ENCODE measurements at places on chromosomes 3 and 15.

DNA sequence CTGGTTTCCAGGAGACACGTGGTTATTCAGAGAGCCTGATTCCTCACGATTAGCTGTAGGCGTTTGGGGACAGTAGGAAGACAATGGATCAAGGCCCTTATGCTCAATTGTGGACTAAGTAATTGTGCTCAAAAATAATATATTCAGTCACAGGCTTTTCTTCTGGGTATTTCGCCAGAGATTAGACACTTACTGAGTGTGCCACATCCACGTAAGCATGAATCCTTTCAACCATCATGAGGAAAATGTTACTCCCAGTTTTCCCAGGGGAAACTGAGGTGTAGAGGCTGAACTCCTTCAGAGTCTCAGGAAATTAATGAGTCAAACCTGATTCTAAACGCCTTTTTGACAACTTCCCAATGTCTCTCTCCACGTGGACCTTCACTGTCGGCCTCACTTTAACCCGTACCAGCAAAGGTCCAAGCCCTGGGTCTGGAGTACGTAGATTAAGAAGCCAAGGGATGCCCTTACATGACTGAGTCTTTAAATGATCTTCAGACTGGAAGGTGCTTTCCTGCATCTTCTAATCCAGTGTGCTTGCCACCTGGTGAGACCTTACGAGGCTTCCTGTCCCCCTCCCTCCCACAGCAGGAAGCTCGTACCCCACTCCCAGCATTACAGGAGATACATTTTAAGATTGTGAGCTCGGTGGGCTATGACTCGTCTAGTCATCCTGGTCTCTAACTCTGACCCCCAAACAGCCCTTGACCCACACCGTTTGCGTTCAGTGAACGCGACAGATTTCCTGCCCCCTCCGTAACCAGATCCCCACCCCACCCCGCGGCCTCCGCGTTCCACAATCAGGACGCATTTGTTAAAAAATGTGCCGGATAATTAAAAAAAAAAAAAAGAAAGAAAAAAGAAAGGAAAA, 1.7 kb downstream of the PKM start:
- H3K27ac ChIP-seq, result peak overlapping the region; percentile 97
- peak overlapping the region; percentile 99 for H3K4me3 ChIP-seq
- peaks cover 10% of the 10 kb centered on the region for H3K27me3 ChIP-seq
- H3K36me3 ChIP-seq, result peaks cover 9% of the 10 kb centered on the region

DNA sequence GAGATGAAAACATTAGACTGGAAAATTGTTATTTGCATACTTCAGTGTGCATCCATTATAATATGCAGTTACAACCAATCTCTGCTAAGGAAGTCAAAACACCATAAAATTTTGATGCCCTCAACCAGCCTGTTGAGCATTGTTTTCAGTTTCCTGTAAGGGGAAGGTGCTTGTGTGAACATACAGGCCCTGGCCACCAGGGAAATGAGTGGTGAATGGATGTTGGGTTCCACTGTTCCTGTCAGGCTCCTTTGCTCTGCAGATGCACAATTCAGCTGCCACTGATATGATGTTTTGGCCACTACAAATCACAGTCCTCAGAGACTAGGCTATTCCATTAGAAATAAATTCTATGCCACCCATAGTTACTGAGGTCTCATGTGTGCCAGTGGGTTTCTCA, 184.6 kb downstream of the SYNPR start:
- DNase-seq, result peak; percentile 6
- H3K27ac ChIP-seq, result no peak overlapping the region

DNA sequence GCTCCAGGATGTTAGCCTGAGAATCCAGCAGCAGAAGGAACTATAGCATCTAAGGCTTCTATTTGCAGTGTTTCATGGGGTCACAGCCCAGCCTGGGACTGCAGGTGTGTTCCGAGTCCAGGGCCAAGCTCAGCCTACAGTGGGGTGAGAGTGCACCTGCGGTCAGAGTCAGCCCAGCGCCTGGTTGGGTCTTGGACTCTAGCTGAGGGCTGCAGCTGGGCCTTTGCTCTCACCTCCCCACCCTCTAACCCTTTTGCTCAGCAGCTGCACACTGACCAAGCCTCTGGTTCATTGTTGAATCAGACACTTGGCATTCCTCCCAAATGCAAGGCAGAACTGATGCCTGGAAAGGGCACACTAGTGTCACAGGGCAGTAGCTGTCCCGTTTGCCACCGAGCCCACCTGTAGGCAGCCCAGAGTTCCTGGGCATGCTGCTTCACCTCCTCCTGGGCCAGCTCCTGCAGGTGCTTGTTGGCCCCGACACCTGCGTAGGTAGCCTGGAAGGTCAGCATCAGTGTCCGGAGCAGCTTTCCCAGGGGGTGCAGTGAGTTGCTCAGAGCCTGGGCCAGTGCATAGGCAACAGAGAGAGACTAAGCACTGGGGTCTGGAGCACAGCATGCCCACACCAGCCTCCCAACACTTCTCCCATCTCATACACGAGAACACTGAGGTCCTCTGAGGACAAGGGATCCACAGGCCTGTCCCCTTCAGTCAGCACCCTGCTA, 17.5 kb downstream of the ALS2CL start:
- H3K4me3 ChIP-seq, result no peak overlapping the region
- no peak overlapping the region for H3K27ac ChIP-seq
- peaks cover 4% of the 10 kb centered on the region for H3K36me3 ChIP-seq
- no peaks in the 10 kb centered on the region for H3K4me1 ChIP-seq
- DNase-seq, result no peak

DNA sequence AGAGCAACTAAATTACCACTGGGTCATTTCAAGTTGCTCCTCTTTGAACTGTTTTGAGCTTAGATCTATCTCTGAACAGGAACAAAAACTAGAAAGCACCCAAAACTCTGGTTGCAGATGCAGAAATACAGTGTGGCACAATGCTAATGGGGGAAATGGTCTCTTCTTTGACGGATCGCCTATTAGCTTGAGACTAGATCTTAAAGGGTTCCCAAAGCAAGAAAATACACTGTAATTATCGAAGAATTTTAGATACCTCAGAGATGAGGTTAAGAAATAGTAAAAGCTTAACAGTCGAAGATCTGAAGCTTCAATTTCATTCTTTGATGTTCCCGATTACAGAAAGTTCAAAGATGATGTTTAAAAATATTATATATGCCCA, 818 bp downstream of the PPP1R2 start:
- H3K4me3 ChIP-seq, result peak overlapping the region; percentile 93
- peak overlapping the region; percentile 30 for H3K27ac ChIP-seq
- peaks cover 2% of the 10 kb centered on the region for H3K27me3 ChIP-seq
- H3K4me1 ChIP-seq, result peaks cover 29% of the 10 kb centered on the region
- DNase-seq, result no peak

- H3K4me3 ChIP-seq, result no peak overlapping the region
- no peak for DNase-seq
- H3K27me3 ChIP-seq, result peaks cover 1% of the 10 kb centered on the region
- H3K36me3 ChIP-seq, result no peaks in the 10 kb centered on the region
These were observed 257.7 kb downstream of the VGLL3 start for GRCh38 chr3:86733257-86733656.

DNA sequence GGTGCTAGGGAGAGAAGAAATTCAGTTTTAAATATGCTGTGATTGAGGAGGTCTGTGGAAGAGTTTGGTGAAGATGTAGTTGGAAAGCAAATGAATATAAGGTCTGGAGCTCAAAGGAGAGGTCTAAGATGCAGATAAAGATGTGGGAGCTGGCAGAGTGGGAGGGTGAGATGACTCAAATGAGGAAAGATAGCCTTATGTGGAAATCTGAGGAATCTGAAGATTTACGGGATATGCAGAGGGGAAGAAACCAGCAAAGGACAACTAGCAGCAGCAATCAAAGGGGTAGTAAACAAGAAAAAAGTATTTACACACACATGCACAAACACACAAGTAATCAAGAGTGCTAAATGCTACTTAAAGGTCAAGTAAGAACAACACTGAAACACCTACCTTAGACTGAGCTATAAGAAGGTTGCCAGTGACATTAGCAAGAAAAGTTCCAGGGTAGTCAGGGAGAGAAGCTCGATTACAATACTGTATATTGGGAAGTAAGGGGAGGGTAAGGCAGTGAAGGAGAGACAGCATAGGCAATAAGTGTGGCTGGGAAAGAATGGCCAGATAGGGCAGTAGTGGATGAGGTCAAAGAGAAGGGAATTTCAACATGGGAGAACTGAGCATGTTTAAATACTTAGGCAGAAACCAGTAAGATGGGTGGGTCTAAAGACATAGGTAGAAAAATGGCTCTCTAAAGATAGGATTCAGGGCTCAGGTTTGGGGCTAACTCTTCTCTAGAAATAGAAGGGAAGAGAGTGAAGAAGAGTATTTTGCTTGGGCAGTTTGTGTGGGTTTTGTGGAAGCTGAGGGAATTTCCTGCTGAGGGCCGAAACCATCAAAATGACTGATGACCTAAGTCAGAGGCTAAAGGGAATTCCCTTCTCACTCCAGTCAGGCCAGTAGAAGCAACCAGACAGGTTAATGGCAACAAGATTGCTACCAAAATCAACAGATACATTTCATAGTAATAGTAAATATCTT, 8.9 kb downstream of the CMTM6 start:
- H3K27me3 ChIP-seq, result peaks cover 1% of the 10 kb centered on the region
- H3K4me3 ChIP-seq, result no peak overlapping the region
- H3K27ac ChIP-seq, result no peak overlapping the region
- no peak for DNase-seq

GRCh38 chr3:184314363-184314699, at the start of gene EIF4G1:
EIF4G1 (plus strand) TSS chr3:184314606; CDS start chr3:184315797, 1,191 bp downstream.
- peaks cover 28% of the 10 kb centered on the region for H3K4me1 ChIP-seq
- DNase-seq, result peak; percentile 94
- peaks cover 27% of the 10 kb centered on the region for H3K36me3 ChIP-seq

DNA sequence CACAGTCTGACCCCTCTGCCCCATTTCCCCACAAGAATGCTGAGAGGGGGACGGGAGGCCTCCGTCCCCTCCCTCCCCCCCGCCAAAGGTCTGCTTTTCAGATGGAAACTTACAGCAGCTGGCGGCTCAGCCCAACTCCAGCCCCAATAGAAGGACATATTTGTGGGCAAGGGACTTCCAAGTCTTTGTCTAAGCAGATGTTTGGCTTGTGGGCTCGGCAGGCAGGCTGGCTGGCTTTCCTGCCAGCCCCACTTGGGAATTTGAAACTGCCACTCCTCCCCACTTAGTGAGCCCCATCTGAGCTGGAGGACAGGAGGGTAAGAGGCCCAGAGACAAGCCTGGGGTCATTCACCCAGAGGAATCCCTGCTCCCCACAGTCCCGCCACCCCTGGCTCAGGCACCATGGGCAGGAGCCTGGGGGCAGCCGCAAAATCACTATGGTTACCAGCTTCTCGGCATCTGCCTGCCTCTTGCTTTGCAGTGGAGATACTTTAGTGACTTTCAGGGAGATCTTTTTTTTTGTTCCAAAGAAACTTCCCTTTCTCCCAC, 53.6 kb downstream of the LMCD1 start:
- DNase-seq, result no peak
- peaks cover 9% of the 10 kb centered on the region for H3K36me3 ChIP-seq
- no peak overlapping the region for H3K27ac ChIP-seq
- H3K4me1 ChIP-seq, result peaks cover 7% of the 10 kb centered on the region

DNA sequence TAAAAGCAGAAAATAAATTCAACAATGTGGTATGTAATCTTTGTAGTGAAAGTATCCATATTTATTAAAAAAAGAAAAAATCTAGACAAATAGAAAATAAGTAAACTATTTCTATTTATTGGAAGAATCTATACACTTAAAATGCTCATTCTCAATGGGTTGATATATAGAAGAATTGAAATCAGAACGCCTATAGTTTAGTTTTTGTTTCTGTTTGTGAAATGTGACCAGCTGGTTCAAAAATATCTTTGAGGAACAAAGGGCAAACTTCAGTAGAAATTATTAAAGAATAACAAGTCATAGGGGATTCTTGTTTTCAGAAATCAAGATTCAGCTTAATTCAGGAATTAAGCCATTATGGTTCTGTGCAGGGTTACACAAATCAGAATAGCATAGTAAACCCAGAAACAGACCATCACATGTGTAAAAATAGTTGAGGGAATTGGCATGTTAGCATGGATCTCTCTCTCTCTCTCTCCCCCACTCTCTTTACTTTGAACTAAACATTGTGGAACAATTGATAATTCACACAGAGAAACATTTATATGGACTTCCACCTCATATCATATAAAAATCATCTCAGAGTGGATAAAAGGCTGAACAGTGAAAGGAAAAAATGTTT, 134.0 kb downstream of the CHL1 start:
- DNase-seq, result no peak
- no peaks in the 10 kb centered on the region for H3K27me3 ChIP-seq
- no peak overlapping the region for H3K27ac ChIP-seq
- no peak overlapping the region for H3K4me3 ChIP-seq
- no peaks in the 10 kb centered on the region for H3K36me3 ChIP-seq

DNA sequence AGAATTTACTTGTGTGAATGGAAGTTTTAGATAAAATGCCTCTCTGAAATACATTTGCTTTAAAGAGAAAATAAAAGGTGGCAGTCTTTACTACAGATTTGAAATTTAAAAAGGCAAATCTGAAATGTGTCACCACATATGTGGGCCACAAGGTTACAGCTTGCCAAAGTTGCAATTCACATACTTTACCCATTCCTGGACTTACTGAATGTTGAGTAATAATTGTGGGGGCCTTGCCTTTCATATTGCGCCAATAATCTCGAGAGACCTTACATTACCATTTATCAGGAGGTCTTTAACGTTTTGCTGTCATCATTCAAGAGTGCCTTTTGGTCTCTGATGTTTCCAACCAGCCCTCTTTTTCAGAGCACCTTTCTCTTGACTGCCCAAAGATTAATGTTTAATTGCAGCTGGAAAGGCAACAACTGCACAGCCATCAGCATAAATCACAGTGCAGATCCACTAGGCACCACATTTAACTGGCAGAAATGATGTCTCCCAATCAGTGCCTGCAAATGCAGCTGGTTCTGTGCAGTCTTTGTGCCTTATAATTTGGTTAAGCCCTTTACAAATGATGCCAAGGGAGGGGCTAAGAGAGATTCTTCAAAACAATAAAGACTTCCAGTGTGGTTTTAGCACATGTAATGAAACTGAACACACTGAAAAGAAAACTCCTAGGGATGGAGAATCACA, 206.8 kb downstream of the MAGI1 start:
- H3K36me3 ChIP-seq, result no peaks in the 10 kb centered on the region
- H3K27me3 ChIP-seq, result no peaks in the 10 kb centered on the region
- no peak for DNase-seq
- H3K4me3 ChIP-seq, result no peak overlapping the region
- no peak overlapping the region for H3K27ac ChIP-seq

GRCh38 chr3:89113893-89114840, 6.7 kb downstream of the EPHA3 start:
- H3K27me3 ChIP-seq, result peaks cover 5% of the 10 kb centered on the region
- DNase-seq, result peak; percentile 79
- peak overlapping the region; percentile 87 for H3K4me3 ChIP-seq
- no peak overlapping the region for H3K27ac ChIP-seq

- no peak for DNase-seq
- H3K4me3 ChIP-seq, result no peak overlapping the region
- no peaks in the 10 kb centered on the region for H3K4me1 ChIP-seq
- H3K27me3 ChIP-seq, result no peaks in the 10 kb centered on the region
- no peaks in the 10 kb centered on the region for H3K36me3 ChIP-seq
- no peak overlapping the region for H3K27ac ChIP-seq
These were observed 74.1 kb downstream of the DIPK2A start for GRCh38 chr3:144045766-144046165.

- no peak overlapping the region for H3K4me3 ChIP-seq
- no peaks in the 10 kb centered on the region for H3K36me3 ChIP-seq
- peaks cover 3% of the 10 kb centered on the region for H3K4me1 ChIP-seq
- no peak overlapping the region for H3K27ac ChIP-seq
These were observed 477.1 kb upstream of the KCNMB2 start for GRCh38 chr3:178059119-178059518.

Measured in endothelial cell (in vitro differentiated cells).